ENCODE measurements at places on chromosomes 6 and 20. TPM values are rescaled to one million over a fixed set of nuclear protein-coding genes. Genes with fewer than 3 reads are reported as not detected.

Gene ENPP1
- total RNA-seq, result 14.7 TPM

Gene GRM1
- total RNA-seq, result not detected

Gene SRMS
- total RNA-seq, result not detected

Gene PNLDC1
- not detected for total RNA-seq

DNA sequence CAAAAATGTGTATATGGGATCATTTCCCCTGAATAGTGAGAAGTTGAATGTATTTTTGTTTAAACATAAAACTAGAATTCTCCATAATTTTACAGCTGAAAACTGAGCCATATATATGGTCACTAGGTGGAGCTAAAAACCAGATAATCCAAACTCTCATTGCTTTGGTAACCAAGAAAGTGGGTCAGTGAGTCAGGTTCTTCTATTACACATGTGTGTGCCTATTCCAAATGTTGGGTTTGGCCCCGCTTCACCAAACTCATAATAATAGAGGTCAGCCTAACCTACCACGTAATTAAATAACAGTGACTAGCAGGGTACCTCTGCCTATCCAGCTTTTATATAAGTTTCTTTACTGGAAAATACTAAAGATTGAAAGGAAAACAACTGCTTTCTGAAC lies 19.3 kb upstream of the RNGTT start:
- H3K27me3 ChIP-seq, result no peaks in the 10 kb centered on the region
- H3K36me3 ChIP-seq, result no peaks in the 10 kb centered on the region
- no peak for DNase-seq
- H3K27ac ChIP-seq, result peak overlapping the region; percentile 46

DNA sequence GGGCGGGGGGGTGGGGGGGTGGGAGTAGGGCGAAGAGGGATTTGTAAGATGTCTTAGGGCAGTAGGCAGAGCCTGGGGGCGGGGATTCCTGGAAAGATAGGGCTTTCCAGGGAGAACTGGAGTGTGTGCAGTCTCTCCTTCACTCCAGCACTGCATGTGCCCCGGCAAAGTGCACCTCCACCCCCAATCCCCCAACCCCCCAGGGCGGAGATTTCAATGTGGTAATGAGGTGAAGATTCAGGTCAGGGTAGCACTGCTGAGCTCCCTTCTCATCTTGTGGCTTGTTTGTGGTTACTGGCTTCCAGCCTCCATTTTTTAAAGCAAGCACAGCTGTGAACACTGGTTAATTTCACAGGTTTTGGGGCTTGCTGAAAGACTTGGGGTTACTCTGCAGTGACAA lies 5.9 kb downstream of the TMEM239 start:
- H3K4me1 ChIP-seq, result peaks cover 23% of the 10 kb centered on the region
- H3K4me3 ChIP-seq, result peak overlapping the region; percentile 19
- no peak for DNase-seq
- H3K36me3 ChIP-seq, result no peaks in the 10 kb centered on the region
- no peak overlapping the region for H3K27ac ChIP-seq

- no peak for DNase-seq
- H3K4me3 ChIP-seq, result no peak overlapping the region
- H3K27me3 ChIP-seq, result no peaks in the 10 kb centered on the region
- no peaks in the 10 kb centered on the region for H3K4me1 ChIP-seq
Measured at GRCh38 chr6:13071550-13072345, 256.6 kb downstream of the TBC1D7 start.

DNA sequence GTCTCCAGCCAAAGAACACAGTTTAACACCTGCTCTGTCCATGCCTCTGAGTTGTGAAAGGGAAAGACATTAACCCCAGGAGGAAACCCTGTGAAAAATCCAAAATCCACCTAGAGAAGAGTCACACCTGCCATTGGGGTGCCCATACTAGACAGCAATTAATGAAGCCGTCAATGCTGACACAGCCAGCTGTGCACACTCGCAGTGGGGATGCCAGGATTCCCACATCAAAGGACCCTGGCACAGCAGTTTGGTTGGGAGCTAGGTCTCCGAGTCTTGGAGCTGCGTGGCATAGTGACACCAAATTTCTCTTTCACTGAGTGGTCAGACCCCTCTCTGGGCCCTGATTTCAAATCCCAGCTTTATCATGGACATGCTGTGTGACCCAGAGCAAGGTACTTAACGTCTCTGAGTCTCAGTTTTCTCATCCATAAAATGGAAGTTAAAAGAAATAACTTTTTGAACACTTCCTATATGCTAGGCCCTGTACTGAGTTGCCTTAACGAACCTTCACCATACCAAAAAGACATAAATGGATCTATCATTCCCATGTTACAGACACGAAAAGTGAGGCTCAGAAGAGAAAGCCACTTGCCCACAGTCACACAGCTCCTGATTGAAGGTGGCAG lies 30.8 kb downstream of the BPIFB1 start:
- DNase-seq, result no peak
- no peaks in the 10 kb centered on the region for H3K27me3 ChIP-seq
- no peaks in the 10 kb centered on the region for H3K36me3 ChIP-seq

GRCh38 chr20:59027741-59028320 lies 4.3 kb downstream of the ATP5F1E start:
- no peak overlapping the region for H3K4me3 ChIP-seq
- H3K27ac ChIP-seq, result no peak overlapping the region
- H3K4me1 ChIP-seq, result peaks cover 51% of the 10 kb centered on the region
- DNase-seq, result no peak

All from vagina (tissue), 2 donors.